ENCODE measurements at places on chromosomes 6 and 20.

DNA sequence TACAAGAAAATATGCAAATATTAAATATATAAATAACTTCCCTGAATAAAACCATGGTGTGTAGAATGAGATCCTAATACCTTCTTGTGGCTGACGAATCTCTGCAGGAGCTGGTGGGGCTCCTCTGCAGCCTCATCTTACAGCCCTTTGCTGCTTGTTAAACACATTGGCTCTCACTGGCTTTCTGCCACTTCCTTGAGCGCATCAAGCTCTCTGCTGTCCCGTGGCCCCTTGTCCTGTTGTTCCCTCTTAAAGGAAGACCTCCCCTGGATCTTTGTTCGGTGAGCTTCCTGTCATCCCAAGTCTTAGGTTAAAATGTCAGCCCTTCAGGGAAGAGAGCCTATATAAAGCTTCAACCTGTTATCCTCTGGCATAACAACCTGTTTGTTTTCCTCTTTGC lies 519.6 kb downstream of the DOK5 start:
- DNase-seq = no peak

GRCh38 chr20:63701329-63702035 lies 5.0 kb downstream of the TNFRSF6B start:
- DNase-seq = no peak

- no peak for DNase-seq
Observed at GRCh38 chr6:148448369-148449012, 105.9 kb downstream of the SASH1 start.

- no peak for DNase-seq
Observed at GRCh38 chr20:41380551-41381193, 14.1 kb upstream of the EMILIN3 start.

DNA sequence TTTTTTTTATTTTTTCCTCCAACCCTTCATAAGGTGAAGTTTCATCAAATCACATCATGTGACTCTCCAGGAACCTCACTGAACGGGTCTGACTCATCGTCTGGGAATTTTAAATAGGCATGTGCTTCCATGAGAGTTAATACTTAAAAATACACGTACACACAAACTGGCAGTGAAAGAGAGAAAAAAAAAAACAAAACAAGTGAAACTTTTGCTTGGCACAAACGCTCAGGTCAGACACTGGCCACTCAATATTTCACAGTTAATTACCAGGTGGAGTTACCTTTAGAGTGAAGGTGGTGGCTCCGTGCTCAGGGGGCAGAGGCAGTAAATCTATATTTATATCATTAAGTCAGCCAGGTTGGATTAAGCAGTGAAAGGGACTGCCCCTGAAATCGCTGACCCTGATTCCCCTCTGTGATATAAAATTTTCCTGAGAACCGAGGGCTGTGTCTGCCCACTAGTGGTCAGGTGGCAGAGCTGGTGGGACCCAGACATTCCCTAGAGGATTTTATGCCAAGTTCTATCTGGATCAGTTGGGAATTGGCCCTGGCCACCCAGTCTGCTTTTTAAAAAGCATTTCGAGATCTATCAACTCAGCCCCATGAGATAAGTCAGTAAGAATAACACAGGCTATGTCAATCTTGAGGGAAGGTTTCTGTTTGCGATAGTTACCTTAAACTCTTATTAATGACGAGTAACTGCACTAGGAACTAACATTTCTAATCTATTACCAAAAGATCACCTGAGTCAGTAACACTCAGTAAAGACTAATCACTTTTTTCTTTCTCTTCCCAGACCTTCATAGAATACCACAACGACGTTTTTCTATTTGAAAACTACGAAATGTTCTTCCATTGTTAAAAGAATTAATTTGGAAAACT lies 259.1 kb downstream of the HDGFL1 start:
- no peak for DNase-seq

DNA sequence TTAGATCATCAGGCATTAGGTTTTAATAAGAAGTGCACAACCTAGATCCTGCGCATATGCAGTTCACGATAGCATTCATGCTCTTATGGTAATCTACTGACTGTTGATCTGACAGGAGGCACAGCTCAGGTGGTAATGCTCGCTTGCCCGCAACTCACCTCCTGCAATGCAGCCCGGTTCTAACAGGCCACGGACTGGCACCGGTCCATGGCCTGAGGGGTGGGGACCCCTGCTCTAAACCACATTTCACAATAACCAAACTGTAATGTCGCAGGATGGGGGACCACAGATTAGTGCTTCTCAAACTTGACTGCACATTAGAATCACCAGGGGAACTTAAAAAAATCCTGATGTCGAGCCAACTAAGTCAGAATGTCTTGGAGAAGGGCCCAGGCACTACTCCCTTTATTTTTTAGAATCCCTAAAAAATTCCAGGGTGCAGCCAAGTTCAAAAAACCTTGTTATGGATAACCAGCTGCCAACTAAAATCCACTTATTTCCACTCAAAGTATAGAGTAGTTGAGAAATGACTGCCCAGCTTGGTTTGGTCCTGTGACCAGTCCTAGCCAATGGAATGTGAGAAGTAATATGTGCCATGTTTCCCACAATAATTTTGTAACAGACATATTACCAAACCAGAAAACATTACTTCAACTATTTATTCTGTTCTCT lies 3.1 kb downstream of the SHPRH start:
- no peak for DNase-seq

DNA sequence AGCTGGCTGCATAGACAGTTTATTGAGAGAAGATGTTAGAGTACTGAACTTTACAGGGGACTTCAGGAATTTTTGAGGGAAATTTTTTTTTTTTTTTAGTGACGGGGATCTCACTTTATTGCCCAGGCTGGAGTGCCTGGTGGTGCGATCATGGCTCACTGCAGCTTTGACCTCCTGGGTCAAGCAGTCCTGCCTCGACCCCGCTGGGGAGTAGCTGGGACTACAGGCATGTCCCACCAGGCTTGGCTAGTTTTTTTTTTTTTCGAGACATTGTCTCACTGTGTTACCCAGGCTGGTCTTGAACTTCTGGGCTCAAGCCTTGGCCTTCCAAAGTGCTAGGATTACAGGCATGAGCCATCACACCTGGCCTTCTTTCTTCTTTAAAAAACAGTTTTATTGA lies 10.8 kb upstream of the EFCAB8 start:
- no peak for DNase-seq

- no peak for DNase-seq
Observed at GRCh38 chr6:136464148-136464547, 86.1 kb downstream of the MAP7 start.

DNA sequence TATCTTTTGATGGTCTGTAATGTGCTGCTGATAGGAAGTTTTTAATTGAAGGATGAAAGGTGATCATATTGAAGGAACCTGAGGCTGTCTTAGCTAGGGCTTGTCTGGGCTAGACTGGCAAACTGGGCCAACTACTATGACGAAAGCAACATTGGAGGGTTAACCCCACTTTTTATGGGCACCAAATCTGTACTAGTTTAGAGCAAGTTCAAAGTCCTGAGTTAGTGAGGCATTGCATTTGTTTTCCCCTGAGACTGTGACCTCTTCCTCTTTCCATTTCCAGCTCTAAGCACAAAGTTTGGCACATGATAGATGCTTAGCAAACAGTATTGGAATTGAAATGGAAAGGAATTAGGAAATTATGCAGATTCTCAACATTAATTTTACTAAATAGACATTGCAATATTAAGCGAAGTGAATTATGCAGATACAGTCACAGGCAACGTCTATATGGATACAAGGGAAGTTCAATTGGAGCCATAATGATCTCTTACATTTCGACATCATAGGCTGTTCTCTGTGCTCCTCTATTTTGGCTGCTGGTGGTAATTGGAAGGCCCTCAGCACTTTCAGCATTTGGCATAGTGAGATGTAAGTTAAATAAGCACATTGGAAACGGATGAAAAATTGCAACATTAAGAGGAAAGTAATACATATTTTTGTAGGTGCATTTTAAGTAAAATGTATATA lies 22.2 kb downstream of the CEP57L1 start:
- DNase-seq = no peak
